H1 (cell line): ENCODE measurements at places on chromosomes 3 and 15. TPM values are rescaled to one million over a fixed set of nuclear protein-coding genes. Genes with fewer than 3 reads are reported as not detected.

The PROK2 gene
- 1.8 and 2.0 TPM in 2 replicates for total RNA-seq

The SLC51A gene
- 7.7 and 9.8 TPM in 2 replicates for total RNA-seq

The ILDR1 gene
- 1.6 and 1.8 TPM in 2 replicates for total RNA-seq

The AP4E1 gene
- 9.3 and 10.9 TPM in 2 replicates for total RNA-seq

The ASB7 gene
- total RNA-seq: 9.7 and 12.8 TPM in 2 replicates

The TF gene
- 0.06 and 0.26 TPM in 2 replicates for total RNA-seq

The UTS2B gene
- total RNA-seq: not detected in 2 replicates

The DPPA2 gene
- 11.2 and 12.6 TPM in 2 replicates for total RNA-seq

The ETV5 gene
- 31.9 and 36.9 TPM in 2 replicates for total RNA-seq

The RTP3 gene
- 0.33 TPM in 1 of 2 replicates, not detected in the other for total RNA-seq

The TWF2 gene
- total RNA-seq: 62.6 and 65.2 TPM in 2 replicates

The FANCD2OS gene
- total RNA-seq: not detected in 2 replicates

The TTLL13 gene
- total RNA-seq: 0.19 TPM in 1 of 2 replicates, not detected in the other

The CCR9 gene
- total RNA-seq: not detected in 2 replicates

The PRR20G gene
- not detected in 2 replicates for total RNA-seq

The ZNF662 gene
- not detected in 2 replicates for total RNA-seq

The RASGRP1 gene
- total RNA-seq: 2.1 and 4.1 TPM in 2 replicates

The MOBP gene
- total RNA-seq: 0.10 and 0.50 TPM in 2 replicates

The SLC28A2 gene
- total RNA-seq: not detected in 2 replicates

The U2SURP gene
- total RNA-seq: 160 and 167 TPM in 2 replicates

The DUOXA2 gene
- not detected in 2 replicates for total RNA-seq

The SLC24A1 gene
- 5.5 and 6.6 TPM in 2 replicates for total RNA-seq

The CD80 gene
- not detected in 2 replicates for total RNA-seq

The AHSG gene
- 0.78 and 1.1 TPM in 2 replicates for total RNA-seq

The AGTR1 gene
- not detected in 2 replicates for total RNA-seq
